ENCODE measurements at places on chromosomes 1 and 21.
A peak's percentile ranks its signal among the peaks of the same experiment; 100 is the strongest.

- no peak for DNase-seq
These were observed 185.5 kb downstream of the RYR2 start for GRCh38 chr1:237227476-237227875.

- no peak for DNase-seq
These were observed 66.1 kb upstream of the WNT4 start for GRCh38 chr1:22208973-22209378.

GRCh38 chr1:110455151-110455550 is 4.2 kb downstream of the PROK1 start:
- no peak for DNase-seq

GRCh38 chr1:70143048-70143659 is 62.2 kb downstream of the LRRC40 start:
- DNase-seq, result no peak

- no peak for DNase-seq
These were observed 43.7 kb upstream of the ADAMTS1 start for GRCh38 chr21:26888931-26889330.

DNA sequence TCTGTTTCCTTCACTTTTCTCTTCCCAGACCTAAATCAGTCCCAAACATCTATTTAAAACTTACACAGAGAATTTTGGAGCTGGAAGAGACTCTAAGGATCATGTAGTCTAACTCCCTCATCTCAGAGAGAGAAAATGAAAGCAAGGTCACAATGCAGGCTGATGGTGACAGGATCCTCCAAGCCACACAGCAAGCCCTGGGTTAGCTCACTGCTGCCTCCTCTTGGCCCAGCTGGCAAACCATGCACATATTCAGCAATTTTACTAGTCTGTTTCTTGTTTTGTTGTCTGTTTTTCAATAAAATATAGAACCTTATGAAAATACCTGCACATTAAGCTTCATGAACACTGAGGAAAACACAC is 27.7 kb upstream of the LY9 start:
- no peak for DNase-seq

- no peak for DNase-seq
These were observed 8.4 kb downstream of the ITGA10 start for GRCh38 chr1:145901312-145902021.

DNA sequence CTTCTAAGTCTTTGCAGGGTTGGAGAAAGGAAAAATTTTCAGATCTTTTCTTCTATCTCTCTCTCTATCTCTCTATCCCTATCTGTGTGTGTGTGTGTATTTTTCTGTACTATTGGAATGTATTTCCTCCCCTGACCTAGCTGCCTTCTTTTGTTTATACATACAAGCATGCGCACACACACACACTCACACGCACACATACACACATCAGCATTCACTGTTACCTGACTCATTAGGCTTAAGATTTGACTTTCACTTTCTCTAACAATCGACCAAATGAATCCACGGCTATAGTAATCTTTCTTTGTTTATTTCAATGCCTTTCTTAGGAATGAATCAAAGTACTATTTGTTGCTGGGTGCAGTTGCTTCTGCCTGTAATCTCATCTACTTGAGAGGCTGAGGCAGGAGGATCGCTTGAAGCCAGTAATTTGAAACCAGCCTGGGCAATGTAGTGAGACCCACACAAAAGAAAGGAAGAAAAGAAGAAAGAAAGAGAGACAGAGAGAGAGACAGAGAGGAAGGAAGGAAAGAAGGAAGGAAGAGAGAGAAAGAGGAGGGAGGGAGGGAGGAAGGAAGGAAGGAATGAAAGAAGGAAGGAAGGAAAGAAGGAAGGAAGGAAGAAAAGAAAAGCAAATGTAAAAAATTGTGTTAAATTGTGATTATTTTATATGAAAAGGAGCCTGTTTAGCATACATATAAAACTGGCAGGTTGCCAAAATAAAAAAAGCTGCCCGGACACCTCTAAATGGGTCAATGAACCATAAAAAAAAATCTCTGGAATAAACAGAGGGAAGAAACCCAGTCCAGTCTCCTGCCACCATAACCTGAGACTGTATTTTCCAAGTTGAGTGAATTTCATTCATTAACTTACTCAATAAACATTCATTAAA is 206.8 kb downstream of the ZNF326 start:
- DNase-seq, result no peak

DNA sequence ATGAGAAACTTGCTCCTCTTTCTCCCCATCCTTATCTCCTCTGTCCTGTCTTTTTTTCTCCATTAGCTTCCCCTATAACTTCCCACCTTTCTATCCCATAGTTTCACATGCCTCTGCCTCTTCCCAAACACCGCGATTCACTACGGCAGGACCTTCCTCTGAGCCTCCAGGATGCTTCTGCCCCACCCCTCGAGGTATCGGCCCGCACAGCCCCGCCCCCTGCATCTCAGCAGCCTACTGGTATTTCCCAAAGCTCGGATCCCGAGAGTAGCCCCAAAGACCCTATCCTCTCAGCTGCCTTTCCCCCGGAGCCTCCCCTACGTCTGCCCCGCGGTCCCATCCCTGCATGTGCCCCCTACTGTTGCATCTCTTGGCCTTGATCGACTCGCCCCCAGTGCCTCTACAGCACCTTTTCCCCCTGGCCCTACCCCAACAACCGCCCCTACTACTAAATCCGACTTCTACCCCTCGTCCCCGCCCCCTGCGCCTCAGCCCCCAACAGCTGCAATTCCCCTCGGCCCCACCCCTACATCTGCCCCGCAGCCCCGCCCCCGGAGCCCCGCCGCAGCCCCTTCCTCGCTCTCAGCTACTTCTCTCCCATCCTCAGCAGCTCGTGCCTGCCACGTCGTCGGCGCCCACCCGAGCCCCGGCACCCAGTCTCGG is 512 bp downstream of the PIAS3 start:
- no peak for DNase-seq

- DNase-seq, result peak; percentile 67
These were observed 120.2 kb downstream of the ETS2 start for GRCh38 chr21:38925923-38926322.

All from HS-5 (cell line).